Stimulated activated CD4-positive, alpha-beta T cell treated with anti-CD3 and anti-CD28 coated beads, Interleukin-4, amount 100 ng/mL, for 1 hour (primary cell): ENCODE measurements at places on chromosomes 11 and 22.

GRCh38 chr22:47396105-47396504 lies 633.7 kb downstream of the TBC1D22A start:
- DNase-seq = no peak

DNA sequence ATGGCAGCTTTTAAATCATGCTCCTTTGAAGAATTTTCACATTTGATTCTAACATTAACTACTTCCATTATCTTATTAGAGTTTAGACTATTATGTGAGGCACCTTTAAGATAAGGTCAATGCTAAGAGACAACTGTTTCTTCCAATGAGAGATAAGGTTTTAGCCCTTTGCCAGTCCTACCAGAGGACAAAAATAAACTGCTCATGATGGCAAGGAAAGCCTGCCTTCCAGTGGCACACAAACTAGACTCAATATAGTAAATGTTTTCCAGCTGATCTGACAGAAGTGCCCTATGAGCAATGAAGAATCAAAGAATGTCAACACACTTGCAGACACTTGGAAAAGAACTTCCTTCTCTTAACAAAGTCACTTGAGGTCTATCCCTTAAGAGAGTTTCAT lies 1152.4 kb upstream of the CCDC90B start:
- DNase-seq = no peak

DNA sequence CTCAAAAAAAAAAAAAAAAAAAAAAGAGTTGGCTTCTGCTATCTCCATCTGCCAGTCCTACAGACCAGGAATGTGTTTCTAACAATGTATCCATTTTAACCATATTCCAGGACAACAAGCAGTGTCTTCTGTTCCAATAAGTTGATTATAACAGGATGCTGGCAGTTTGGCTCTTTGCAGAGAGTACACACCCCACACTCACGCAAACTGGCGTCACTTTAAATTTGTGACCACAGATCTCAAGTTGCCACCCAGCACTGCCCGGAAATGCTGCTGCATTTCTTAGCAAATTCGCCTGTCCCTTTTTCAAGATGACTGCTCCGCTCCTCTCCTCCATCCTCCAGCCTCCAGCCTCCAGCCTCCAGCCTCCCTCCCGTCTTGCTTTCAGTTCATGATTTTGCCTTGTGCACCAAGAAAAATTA lies 44.3 kb downstream of the SCGB1A1 start:
- DNase-seq = no peak

DNA sequence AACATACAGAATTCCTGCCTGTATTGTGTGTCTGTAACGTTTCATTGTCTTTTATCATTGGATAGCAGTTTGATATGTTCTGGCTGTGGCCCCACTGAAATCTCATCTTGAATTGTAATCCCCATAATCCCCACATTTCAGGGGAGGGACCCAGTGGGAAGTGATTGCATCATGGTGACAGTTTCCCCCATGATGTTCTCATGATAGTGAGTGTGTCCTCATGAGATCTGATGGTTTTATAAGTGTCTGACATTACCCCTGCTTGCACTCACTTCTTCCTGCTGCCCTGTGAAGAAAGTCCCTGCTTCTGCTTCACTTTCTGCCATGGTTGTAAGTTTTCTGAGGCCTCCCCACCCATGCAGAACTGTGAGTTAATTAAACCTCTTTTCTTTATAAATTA lies 19.6 kb upstream of the MTMR2 start:
- DNase-seq = no peak

GRCh38 chr11:123580557-123581275 lies 73.7 kb downstream of the SCN3B start:
- peak; percentile 69 for DNase-seq

DNA sequence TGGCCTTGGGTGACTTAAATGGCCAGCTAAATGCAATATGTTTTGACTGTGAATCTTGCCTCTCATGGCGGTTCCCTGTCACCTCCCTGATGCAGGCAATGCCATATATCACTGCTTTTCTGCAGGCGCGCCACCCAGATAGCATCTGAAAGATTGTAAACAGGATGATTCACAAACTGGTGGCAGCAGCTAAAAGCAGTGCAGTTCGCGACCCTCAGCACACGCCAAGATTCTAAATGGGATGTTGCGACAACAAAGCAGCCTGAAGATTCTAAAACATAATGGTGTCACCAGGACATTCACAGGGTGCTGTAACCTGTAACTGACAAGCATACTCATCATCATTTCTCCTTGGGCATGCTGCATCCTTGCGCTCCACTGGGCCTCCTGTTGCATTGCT lies 440.4 kb upstream of the CADM1 start:
- no peak for DNase-seq

- DNase-seq = no peak
Measured at GRCh38 chr11:118618991-118619375, 11.6 kb downstream of the PHLDB1 start.

DNA sequence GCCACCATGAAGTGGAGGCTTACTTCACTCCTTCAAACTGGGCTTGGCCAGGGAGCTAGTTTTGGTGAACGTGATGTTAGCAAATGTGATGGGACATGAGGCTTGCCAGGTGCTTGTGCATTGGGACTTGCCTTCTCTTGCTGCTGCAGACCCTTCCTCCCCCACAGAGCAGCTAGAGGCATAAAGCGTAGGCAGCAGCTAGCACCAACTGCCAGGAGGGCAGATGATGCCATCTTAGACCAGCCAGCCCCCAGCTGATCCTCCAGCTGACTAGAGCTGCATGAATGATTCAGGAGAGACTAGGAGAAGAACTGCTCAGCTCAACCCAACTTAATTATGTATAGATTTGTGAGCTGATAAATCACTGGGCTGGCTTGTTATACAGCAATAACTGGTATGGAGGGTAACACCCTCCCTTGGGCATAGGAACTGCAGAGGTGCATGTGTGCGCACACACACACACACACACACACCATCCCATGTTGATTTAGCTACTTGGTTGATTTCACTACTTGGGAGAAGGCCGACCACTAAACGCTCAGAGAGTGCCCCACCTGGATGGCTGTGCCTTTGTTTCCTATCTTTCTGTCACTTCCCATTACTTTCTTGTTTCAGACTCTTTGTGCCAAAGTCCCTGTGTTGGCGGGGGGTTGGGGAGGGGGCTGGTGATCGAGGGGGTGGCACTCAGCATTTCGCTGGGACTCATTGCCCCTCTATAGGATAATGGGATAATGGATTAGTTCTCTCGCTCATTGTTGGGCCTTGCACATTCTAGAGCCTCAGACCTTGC lies 202.8 kb downstream of the ADAMTS15 start:
- no peak for DNase-seq

DNA sequence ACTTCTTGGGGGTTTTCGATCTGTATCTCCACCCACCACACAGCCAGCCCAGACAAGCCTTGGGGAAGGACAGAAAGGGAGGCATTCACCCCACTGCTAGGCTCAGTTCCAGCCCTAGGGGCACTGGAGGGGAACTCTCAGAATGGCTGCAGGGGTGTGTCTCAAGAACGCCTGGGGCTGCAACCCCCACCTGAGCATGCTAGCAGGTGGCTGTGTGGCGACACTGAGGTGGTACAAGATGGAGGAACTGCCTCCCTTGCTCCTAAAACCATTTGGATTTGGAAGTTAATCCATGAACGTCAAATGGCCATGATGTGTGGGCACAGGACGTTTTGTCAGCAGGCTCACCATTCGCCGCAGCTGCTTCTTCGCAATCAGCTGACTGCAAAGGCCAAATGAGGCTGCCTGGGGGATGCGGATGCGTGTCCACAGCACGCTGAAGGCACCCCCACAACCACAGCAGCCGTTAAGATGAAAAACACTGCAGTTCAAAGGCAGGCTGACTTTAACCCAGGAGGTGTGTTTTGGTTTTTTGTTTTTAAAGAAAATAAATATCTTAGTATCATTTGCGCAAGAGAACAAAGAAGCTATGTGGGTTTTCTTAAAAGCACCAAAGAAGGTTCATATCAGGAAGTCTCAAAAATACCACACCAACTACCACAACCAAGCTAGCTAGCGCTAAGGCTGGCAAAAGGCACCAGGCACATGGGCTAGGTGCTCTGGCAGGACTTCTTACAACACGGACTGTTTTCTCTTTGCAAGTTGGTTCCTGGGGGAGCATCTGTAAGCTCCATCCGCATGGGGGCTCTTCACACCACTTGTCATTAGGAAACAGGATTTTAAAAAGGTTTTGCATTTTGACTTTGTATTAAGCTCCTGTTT lies 22.2 kb upstream of the NAP1L4 start:
- peak; percentile 35 for DNase-seq

GRCh38 chr22:41447435-41448188 lies 1.0 kb upstream of the TOB2 start:
- DNase-seq = peak; percentile 63

DNA sequence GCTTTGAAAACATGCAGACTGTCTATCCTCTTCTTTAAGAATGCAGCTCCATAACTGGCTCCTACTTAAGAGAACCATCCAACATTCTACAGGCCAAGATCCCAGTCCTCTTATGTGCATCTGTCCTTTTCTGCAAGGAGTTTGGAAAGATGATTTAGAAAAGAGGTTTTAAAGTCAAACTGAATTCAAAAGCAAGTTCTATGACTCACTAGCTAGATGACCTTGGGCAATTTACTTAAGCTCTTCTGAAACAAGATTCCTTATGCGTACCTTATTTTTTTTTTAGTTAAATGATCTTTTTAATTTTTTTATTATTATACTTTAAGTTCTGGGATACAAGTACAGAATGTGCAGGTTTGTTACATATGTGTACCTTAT lies 29.2 kb downstream of the GUCY1A2 start:
- DNase-seq = no peak

GRCh38 chr11:6991227-6991626 lies 28.9 kb downstream of the ZNF214 start:
- no peak for DNase-seq

- peak; percentile 95 for DNase-seq
Measured at GRCh38 chr11:128630367-128631230, 43.2 kb upstream of the ETS1 start.

GRCh38 chr22:29469755-29470154 lies 10.3 kb upstream of the NEFH start:
- DNase-seq = no peak

GRCh38 chr11:27229511-27230191 lies 133.4 kb downstream of the CCDC34 start:
- DNase-seq = no peak

DNA sequence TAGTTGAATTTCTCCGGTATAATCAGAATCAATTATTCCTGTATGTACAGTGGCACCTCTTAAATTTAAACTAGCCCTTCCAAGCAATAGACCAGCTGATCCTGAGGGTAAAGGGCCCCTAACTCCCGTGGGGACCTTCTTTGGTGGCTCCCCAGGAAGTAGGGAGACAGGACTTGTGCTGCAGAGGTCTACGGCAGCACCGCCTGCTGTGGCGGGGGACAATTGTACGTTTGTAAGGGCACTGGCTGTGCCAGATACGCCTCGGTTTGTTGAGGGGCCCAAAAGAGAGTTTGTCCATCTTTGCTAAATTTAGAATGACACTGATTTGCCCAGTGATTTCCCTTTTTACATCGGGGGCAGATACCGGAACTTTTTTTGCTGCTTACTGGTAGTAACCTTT lies 5.9 kb upstream of the DNAJB13 start:
- no peak for DNase-seq

GRCh38 chr11:111367411-111368284 lies 11.4 kb downstream of the POU2AF1 start:
- DNase-seq = no peak

GRCh38 chr11:14306481-14306880 lies 52.5 kb downstream of the RRAS2 start:
- DNase-seq = no peak

GRCh38 chr22:39266398-39267030 lies 21.7 kb upstream of the PDGFB start:
- DNase-seq = no peak

DNA sequence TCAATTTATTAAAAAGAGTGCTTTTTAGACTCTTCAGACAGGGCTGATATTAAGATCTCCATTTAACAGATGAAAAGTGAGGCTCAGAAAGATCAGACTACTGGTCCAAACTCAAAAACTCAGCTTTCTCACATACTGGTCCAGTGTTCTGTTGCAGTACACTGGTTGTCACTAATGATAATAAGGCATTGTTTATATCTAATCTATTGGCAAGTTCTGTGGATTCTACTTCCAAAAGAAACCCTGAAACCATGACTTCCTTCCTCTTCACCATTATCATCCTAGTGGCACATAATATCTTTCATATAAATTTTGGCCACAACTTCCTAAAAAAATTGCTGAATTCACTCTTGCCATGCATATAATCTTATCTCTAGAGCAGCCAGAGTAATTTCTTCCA lies 36.9 kb downstream of the F2 start:
- DNase-seq = no peak

- no peak for DNase-seq
Measured at GRCh38 chr11:31102875-31103274, 266.7 kb downstream of the DCDC1 start.

DNA sequence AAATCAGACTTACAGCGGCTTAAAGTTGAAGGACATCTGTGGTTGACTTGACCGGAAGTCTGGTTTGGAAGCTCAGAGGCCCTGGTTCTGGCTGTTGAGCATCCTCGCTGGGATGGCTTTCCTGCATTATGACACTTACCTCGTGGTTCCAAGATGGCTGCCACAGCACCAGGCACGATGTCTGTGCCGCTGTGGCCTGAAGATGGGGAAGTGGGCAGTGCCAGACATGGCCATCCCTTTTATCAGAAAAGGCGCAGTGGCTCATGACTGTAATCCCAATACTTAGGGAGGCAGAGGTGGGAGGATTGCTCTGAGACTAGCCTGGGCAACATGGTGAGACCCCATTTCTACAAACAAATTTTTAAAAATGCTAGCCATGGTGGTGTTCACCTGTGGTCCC lies 40.5 kb downstream of the CD82 start:
- no peak for DNase-seq

GRCh38 chr11:130815097-130815802 lies 101.0 kb downstream of the SNX19 start:
- DNase-seq = no peak

GRCh38 chr22:37129866-37130441 lies 19.8 kb downstream of the IL2RB start:
- no peak for DNase-seq

DNA sequence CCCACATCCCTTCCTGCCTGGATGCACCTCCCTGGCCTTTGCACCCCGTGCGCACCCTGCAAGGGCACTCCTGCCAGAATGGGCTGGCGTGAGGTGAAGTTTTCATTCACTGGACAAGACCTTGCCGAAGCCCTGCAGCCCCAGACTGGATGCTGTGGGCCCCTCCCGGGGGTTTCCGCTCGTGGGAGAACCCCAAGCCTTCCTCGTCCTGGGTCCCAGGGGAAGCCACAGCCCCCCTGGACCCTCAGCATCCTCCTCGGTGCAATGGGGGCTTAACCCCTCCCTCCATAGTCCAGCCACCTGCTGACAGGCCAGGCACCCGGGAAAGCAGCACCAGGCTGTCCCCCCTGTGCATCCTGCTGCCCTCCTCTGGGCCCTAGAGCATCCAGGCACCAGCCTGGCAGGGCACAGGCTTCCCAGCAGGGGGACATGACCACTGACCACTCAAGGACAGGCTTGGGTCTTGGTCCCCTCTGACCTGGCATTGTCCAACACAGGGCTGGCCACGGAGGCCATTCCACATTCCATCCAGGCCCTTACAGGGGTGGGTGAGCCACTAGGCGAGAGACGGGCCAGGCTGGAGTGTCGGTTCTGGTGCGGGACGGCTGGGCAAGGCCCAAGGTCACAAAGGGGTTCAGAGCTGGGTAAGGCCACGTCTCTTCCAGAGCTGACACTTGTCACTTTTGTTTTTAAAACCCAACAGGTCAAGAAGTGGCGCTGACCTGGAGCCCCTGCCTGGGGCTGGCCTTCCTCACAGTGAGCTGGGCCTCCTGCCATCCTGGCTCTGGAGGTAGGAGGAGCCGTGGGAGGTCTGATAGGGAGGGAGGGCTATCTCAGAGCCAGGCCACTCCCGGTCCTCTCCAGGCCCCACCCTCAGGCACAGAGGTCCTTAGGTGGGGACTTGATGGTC lies 41.5 kb upstream of the PPARA start:
- DNase-seq = no peak

GRCh38 chr11:19092850-19093249 lies 24.1 kb upstream of the ZDHHC13 start:
- DNase-seq = no peak
